ENCODE measurements at places on chromosomes 3 and 15. TPM values are rescaled to one million over a fixed set of nuclear protein-coding genes. Genes with fewer than 3 reads are reported as not detected.

DNA sequence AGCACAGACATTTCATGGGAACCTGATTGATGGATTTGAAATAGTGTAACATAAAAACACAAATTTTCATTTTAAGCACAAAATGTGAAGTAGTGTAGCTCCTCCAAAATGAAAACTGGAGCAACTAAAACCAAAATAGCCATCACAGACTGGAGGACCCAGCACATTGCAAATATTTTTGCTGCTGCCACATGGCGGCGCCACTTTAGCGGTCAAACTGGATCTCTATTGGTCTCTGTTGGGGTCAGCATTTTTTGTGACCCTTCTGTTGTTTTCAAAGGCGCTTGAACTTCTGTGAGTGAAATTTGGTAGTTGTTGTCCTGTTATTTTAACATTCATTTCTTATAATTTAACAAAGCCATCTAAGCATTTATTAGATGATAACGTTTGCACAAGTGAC is 259.9 kb downstream of the IL20RB start:
- no peak for DNase-seq

DNA sequence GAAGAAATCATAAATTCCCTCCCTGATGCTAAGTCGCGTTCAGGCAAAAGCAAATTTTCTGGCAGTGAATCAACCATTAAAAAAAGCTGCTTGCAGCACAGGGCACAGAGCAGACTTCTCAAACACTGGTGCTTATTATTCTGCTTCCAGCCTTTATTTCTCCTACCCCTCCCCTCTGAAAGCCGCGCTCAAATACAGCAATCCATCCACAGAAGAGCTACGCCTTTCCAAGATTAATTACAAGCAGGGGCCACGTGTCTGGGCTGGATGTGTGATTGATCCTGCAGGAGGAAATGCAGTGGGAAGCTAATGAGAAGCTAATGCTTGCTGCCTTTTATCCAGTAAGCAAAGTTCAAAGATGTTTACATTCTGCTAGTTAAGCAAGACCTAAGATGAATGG is 134.9 kb upstream of the TOPAZ1 start:
- DNase-seq, result no peak

DNA sequence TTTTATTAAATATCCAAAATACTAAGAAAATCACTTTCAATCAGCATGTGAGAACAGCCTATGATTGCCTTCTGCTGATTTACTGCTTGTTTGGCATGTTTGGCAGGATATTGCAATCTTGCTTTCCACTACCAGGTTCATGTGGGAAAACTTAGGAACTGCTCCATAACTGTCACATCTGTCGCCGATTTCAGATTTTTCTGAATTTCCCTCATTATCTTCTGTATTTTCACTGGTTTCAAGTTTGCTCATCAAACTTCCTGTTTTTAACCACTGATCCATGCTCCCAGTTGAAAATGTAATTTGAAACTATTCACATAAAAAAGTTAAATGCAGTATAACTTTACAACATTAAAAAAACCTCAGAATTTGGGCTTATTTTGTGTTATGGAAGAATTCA is 93.0 kb downstream of the NFKBIZ start:
- DNase-seq, result no peak

DNA sequence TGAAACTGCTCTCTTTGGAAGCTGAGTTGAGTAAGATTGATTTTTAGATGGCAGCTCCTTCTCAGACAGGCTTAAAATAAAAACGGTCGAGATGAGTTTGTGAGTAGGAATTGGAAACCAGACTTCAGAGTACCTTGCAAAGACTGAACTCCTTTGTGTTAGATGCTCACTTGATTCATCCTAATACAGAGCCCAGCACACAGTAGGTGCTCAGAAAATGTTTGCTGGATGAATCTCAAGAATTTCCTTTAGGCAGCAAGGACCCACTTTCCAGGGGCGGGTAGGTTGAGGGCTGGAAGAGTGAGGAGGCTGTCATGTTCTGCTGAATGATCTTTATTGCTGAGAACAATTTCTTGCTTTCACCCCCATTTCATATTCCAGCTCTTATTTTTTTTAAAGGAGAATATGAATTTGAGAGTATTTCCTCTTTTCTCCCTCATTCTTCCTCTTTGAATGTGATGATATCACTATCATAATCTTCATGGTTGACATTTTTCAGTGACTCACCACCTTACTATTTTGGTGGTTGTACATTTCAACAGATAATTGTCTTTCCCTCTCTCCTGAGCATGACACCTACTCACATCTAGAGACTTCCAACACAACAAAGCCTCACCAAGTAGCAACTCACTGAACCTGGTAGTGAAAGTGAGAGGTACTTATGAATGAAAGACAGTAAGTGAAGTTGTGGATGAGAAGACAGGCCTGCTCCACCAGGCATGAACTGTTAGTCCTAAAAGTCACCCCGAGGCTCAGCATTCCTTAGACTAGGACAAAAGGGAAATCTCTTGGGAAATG is 113.3 kb downstream of the PDCD6IP start:
- no peak for DNase-seq

DNA sequence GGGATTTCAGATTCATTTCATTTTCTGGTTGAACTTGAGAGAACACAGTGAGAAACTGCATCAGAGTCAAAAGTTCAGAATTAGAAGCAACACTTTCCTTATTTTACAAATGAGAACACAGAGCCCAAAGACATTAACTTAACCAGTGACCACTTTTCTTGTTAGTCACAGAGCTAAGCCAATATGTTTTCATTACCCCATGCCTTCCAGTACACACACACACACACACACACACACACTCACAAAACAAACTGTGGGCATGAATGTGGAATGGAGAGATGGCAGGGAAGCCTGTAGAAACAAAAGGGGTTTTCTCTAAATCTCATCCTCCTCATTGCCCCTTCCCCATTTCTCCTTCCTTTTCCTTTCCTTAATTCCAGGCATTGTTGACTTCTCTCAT is 267.4 kb upstream of the GADL1 start:
- DNase-seq, result no peak

DNA sequence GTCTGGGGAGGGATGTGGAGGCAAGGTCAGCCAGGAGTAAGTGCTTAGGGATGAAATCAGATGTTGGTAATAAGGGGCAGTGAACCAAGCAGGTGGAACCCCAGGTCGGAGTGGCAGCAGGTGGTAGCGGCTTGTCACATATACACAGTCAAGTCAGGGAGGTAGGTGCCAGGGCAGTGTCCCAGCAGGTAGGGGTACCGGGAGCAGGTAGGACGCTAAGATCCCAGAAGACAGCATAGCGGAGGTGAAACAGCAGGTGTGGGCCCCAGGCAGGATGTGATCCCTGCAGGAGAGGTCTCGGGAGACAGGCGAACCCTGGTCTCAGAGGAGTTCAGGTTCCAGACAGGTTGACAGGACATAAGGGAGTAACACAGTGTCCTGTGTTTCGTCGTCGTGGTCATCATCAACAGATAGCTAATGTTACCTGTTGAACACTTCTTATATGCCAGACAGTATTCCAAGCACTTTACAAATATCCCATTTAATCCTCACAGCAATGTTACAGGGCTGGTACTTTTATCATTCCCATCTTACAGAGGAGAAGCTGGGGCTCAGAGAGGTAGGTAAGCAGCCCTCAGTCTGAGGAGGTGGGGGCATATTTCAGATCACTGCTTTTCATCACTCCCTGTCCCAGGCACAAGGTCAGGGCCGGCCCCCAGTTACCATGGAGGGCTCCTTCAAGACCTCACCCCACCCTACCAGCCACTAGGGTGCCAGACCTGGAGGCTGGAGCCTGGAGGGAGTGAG is 241.6 kb downstream of the UACA start:
- no peak for DNase-seq

DNA sequence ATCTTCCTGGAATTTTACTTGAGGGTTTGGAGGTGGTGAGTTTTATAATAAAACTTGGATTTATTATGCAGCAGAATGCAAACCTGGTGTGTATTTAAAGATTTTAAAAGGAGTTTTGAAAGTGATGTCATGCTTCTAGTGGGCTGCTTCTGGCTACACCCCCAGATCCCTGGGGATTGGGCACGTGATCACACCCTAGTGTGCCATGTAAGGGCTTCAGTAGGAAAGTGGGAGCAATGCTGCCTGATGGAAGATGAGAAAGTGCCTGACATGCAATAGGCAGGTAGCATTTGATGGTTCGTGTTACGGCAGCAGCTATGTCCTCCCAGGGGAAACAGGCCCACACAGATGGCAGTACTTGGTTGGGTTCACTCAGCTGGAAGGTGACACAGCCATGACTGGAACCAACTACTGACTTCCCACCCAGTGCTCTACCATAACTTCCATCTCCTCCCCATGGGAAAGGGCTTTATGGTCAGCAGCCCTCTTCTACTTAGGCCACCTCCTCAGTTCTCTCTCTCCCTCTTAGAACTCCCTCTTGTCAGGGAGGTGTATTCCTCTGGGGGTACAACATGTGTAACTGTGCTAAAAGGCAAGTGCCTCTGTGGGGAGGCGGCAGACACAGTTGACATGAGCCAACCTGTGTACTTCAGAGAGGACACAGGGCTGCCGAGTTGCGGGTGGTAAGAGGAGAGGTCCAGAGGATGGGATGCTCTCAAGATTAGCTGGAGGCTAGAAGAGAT is 5.6 kb downstream of the ITPKA start:
- DNase-seq, result no peak

- DNase-seq, result no peak
Observed at GRCh38 chr3:20645340-20645739, 459.3 kb upstream of the SGO1 start.

GRCh38 chr3:58095603-58096138 is 87.4 kb downstream of the FLNB start:
- no peak for DNase-seq

GRCh38 chr3:567488-568185 is 371.1 kb downstream of the CHL1 start:
- DNase-seq, result no peak

- DNase-seq, result no peak
Observed at GRCh38 chr3:8864402-8865350, 95.3 kb upstream of the OXTR start.

GRCh38 chr3:128286691-128287090 is 133.4 kb downstream of the EEFSEC start:
- no peak for DNase-seq

GRCh38 chr3:148551767-148552260 is 145.9 kb upstream of the AGTR1 start:
- DNase-seq, result no peak

DNA sequence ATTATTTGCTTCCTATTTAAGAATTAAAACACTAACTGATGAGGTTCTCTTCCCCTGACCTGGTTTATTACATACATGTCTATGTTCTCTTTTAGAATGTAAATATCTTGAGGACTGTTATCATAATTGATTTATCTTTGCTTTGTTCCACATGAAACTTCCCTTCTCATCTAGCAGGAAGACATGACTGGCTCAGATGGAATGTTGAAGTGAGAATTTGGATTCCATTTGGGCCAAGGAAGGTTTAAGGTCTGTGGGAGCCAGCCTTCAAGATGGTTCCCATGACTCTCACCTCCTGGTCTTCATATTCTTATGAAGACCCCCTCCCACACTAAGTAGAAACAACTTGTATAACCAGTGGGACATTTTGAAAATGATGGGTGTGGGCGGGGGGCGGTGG is 222.2 kb upstream of the GADL1 start:
- DNase-seq, result no peak

GRCh38 chr15:34154725-34155204 is 52.9 kb downstream of the PGBD4 start:
- DNase-seq, result no peak

GRCh38 chr15:68312701-68313204 is 35.2 kb downstream of the FEM1B start:
- no peak for DNase-seq

KLHL18 gene
- total RNA-seq, result 55.0 TPM

GRM2 gene
- total RNA-seq, result 1.0 TPM

ADAMTS9 gene
- 0.08 TPM for total RNA-seq

LRRC3B gene
- not detected for total RNA-seq

HYAL3 gene
- 4.9 TPM for total RNA-seq

MESP2 gene
- total RNA-seq, result not detected

TJP1 gene
- 0.22 TPM for total RNA-seq

GOLGA8T gene
- total RNA-seq, result not detected
